CD4-positive, alpha-beta T cell treated with Interleukin-15 for 1 hour (primary cell): ENCODE measurements at places on chromosomes 11 and 22.

DNA sequence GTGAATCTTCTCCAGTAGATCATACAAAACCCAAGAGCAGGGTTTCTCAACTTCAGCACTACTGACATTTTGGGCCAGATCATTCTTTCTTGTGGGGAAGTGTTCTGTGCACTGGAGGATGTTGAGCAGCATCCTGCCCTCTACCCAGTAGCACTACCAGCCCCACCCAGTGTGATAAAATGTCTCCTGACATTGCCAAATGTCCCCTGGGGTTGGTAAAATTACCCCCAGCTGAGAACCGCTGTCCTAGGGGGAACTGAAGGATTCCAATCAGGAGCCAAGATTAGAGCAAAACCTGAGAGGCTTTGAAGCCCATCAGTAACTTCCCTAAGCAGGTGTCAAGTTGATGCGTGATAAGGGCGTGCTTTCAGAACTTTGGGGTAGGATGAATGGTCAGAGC is 61.4 kb upstream of the YWHAH start:
- no peak for DNase-seq

DNA sequence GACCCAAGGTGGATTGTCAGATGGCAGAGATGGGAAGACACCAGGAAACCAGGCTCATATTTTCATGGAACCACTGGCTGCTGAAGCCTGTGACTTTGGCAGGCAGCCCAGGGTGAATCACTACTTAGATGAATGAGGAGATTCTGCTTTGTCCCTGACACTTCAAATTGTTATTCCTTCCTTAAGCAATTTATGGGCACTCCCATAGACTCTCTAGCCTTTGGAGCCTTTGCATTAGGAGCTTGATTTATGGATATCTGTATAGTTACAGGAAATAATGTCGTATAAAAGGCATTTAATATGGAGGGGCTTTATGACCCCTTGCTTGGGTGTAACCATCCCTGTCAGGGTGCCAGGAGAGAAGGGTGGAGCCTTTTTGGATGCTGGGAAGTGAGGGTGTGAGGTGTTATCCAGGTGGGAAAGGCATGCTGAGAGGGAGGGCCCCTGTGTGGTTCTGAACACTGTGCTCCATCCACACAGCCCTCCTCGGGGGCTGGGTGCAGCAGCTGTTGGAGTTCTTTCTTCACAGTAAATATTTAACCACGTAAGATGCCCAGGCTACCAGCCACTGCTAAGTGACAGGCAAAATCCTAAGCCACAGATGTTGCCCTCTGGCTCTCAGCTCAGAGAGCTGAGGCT is 35.3 kb downstream of the IL18 start:
- DNase-seq: no peak

DNA sequence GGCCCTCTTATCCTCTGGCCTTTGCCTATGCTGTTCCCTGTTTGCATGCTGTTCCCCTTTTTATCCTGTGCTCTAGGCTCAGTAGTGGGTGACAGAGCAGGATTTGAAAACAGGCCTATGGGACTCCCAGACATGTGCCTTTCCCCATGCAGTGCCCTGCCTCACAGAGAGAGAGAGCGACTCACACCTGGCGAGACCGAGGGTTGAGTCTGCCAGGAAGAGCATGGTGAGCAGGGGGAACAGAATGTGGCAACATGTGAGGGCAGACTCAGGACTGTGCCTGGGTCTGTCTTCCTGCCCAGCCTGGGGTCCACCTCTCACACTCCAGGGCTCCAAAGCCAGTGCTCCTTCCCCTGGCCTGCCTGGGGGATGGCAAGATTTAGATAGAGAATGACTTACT is 75.0 kb downstream of the NFAM1 start:
- DNase-seq: no peak

DNA sequence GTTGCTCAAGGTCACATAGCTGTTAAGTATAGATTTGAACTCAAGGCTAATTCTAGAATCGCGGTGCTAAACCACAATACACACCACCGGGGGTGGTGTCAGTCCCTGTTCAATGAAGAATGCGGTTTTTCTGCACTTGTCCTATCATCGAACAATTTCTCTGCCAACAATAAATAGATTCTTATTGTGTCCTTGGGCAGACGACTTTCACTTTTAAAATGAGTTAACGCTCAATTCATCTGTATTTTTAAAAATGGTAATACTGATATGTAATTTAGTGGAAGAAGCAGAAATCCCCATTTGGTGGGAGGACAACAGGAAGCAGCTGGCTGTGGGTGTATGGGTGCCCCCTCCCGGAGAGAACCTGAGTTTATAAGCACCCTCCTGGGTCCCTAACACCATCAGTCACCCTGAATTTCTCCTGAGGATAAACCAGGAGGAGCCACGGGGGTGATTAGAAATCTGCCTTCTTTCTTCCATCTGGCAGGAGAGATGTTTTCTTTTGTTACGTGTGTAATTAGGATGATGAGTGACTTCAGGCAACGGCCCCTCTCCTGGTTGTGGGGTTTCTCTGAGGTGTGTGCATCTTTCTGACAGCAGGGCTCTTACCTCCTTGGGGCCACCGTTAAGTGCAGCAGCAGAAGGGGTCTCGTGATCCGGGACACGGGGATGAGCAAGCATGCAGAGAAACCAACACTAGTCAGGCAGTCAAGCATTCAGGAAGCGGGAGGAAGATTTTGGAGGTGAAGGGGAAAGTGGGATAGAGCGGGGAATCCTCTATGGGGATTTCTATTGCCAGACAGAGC is 87.7 kb downstream of the GRAMD1B start:
- no peak for DNase-seq

DNA sequence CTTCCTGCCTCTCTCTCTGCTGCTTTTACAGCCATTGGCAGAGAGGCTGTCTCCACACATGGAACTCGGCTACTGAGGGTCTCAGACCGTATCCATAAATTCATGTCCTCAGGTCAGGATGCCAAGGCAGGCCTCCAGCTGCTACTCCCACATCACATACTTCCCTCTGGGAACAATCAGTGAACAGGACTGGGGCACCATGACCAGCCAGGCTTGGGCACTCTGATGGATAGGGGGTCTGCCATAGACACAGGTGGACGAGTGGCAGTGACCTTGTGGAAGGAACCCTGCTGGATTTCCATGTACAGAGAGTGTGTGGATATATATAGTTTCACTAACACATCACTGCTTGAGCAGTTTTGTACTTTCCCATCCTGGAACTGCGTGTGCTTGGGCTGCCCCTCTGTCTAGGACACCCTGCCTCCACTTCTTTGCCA is 97.7 kb upstream of the PARVA start:
- no peak for DNase-seq

- no peak for DNase-seq
These were observed 82.9 kb upstream of the CRTAM start for GRCh38 chr11:122755409-122755808.

DNA sequence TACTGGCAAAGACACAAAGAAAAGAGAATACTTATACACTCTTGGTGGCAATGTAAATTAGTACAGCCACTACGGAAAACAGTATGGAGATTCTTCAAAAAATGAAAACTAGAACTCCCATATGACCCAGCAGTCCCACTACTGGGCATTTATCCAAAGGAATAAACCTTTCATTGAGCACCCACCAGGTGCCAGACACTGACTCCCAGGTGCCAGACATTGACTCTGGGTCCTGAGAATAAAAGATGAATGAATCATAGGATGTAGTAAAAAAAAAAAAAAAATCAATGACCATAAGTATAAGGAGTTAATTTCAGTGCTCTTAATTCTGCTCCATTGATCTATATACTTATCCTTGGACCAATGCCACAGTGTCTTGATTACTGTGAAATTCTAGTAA is 28.2 kb downstream of the HEPHL1 start:
- DNase-seq: no peak

- no peak for DNase-seq
These were observed 8.1 kb upstream of the PANX2 start for GRCh38 chr22:50162391-50162956.

DNA sequence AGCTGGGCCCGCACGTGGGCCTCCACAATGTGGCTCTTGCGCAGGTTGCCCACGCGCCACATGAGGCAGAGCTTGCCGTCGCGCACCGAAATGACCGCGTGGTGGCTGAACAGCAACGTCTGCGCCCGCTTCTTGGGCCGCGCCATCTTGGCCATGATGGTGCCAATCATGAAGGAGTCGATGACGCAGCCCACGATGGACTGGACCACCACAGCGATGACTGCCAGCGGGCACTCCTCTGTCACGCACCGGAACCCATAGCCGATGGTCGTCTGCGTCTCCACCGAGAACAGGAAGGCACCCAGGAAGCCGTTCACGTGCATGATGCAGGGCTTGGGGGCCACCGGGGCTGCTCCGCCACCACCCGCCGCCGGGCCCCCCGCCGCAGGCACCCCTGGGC is 27.5 kb downstream of the KCNJ4 start:
- DNase-seq: no peak

- DNase-seq: no peak
These were observed 388.6 kb downstream of the MN1 start for GRCh38 chr22:27412866-27413445.

- no peak for DNase-seq
These were observed 47.5 kb upstream of the LRRC55 start for GRCh38 chr11:57134284-57134683.

DNA sequence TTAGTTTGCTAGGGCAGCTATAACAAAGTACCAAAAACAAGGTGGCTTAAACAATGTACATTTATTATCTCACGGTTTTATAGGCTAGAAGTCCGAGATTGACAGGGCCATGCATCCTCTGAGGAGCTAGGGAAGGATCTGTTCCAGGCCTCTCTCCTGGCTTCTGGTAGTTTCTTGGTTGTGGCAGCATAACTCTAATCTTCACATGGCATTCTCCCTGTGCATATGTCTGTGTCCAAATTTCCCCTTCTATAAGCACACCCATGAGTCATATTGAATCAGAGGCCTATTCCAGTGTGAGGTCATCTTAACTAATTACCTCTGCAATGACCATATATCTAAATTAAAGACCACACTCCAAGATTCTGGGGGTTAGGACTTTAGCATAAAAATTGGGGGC is 31.3 kb upstream of the MMP13 start:
- DNase-seq: no peak

- no peak for DNase-seq
These were observed 7.4 kb downstream of the UPB1 start for GRCh38 chr22:24502541-24502940.

DNA sequence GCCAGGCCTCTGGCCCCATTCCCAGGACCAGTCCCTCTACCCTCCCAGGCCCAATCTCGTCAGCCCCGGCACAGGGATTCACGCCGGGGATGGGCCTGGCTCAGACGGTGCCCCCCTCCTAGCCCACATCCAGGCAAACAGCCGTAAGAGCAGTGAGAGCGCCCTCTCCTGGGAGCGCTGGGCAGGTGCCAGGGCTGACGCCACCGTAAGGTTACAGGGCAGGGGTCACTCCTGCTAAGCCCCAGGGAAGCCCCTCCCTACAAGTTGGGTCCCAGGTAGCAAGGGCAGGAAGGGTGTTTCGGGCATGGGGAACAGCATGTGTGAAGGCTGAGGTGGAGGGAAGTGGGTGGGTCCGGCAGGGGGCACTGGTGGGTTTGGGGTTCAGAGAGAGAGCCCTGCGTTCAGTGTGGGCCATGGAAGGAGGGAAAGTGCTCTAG is 19.2 kb upstream of the PPARA start:
- no peak for DNase-seq
